ENCODE measurements at places on chromosomes 12 and 14. TPM values are rescaled to one million over a fixed set of nuclear protein-coding genes. Genes with fewer than 3 reads are reported as not detected.

DNA sequence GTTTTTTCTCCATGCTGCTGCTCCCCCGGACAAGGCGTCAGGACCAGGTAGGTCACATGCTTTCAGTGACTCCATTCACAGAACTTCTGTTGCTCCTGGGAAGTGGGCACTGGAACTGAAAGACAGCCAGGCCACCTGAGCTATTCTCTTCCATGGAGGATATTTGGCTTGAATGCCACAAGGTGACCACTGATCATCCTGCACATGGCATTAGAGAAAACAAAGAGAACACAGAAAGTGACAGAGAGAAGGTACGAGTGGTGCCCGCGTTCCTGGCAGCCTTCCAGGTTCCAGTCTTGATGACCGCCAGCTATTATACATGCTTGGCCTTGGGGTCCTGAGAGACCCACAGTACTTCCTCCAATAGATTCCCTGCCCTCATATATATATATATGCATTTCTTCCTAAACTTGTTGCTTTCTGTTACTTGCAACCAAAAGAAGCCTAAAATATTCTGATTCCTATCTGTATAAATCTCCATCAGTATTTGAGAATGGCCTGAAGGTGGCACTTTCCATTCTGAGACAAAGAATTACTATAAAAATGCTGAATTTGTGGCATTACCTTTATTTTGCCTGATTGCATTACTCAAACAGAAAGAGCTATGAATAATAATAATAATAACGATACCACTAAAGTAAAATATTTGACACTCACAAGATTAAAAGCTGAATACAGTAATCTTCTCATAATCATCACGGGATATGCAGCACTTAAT, 174.9 kb downstream of the FOXN3 start:
- no peak for DNase-seq

- DNase-seq = no peak
Observed at GRCh38 chr14:83842547-83842946, 1687.4 kb upstream of the FLRT2 start.

LTBP2 gene
- 243 TPM for total RNA-seq

HOXC5 gene
- total RNA-seq = not detected

GPR68 gene
- total RNA-seq = 0.26 TPM

ABCC9 gene
- 9.9 TPM for total RNA-seq

KRT80 gene
- 0.17 TPM for total RNA-seq

Data from fibroblast of lung (primary cell).